Dermis lymphatic vessel endothelial cell (primary cell): ENCODE measurements at places on chromosomes 5 and 9. TPM values are rescaled to one million over a fixed set of nuclear protein-coding genes. Genes with fewer than 3 reads are reported as not detected.

Gene AMBP
- not detected in 2 replicates for total RNA-seq

Gene LOX
- 38.9 and 40.6 TPM in 2 replicates for total RNA-seq

Gene PAX5
- not detected in 2 replicates for total RNA-seq

Gene TAF11L10
- total RNA-seq: not detected in 2 replicates

Gene ELAVL2
- 0.22 and 0.26 TPM in 2 replicates for total RNA-seq

Gene TNC
- 0.09 and 0.43 TPM in 2 replicates for total RNA-seq

Gene CORO2A
- 0.26 and 0.76 TPM in 2 replicates for total RNA-seq

Gene C6
- total RNA-seq: not detected in 2 replicates

Gene TTC39B
- total RNA-seq: 3.0 and 7.3 TPM in 2 replicates

Gene TLE1
- 59.9 and 79.0 TPM in 2 replicates for total RNA-seq

Gene SLC34A3
- total RNA-seq: not detected in 2 replicates

Gene GRXCR2
- not detected in 2 replicates for total RNA-seq

Gene INSL6
- not detected in 2 replicates for total RNA-seq

Gene CARD6
- total RNA-seq: 44.2 and 50.4 TPM in 2 replicates

Gene PCDHAC1
- total RNA-seq: 0.09 and 0.11 TPM in 2 replicates

Gene SLC2A6
- total RNA-seq: 8.2 and 13.2 TPM in 2 replicates

Gene CNTNAP3
- 86.4 and 88.0 TPM in 2 replicates for total RNA-seq

Gene HMCN2
- not detected in 2 replicates for total RNA-seq

Gene PIP5KL1
- total RNA-seq: 0.87 and 1.7 TPM in 2 replicates

Gene C8G
- total RNA-seq: 0.54 and 0.77 TPM in 2 replicates

Gene C9orf50
- total RNA-seq: not detected in 2 replicates

Gene AJM1
- total RNA-seq: 0.60 and 0.65 TPM in 2 replicates

Gene PRDM9
- total RNA-seq: not detected in 2 replicates

Gene RAD23B
- 79.5 TPM in 2 replicates for total RNA-seq

Gene SLC34A1
- total RNA-seq: not detected in 2 replicates

Gene MEGF9
- 5.0 and 5.1 TPM in 2 replicates for total RNA-seq

Gene ZBTB26
- total RNA-seq: 2.9 and 4.1 TPM in 2 replicates

Gene MYOZ3
- total RNA-seq: 0.33 and 0.34 TPM in 2 replicates

Gene LCN1
- not detected in 2 replicates for total RNA-seq

Gene ZNF483
- 2.4 and 2.9 TPM in 2 replicates for total RNA-seq

Gene SPATA31D4
- total RNA-seq: not detected in 2 replicates

Gene UNC5A
- 0.22 and 0.26 TPM in 2 replicates for total RNA-seq

Gene PCDH1
- 5.7 and 31.1 TPM in 2 replicates for total RNA-seq

Gene PCDHGA10
- total RNA-seq: 5.2 and 6.0 TPM in 2 replicates

Gene KIAA1958
- total RNA-seq: 0.69 and 0.98 TPM in 2 replicates

Gene SGCD
- total RNA-seq: 2.0 and 4.8 TPM in 2 replicates
